CD4-positive, alpha-beta T cell treated with Interleukin-1 beta for 1 hour (primary cell): ENCODE measurements at places on chromosomes 13 and 19.
A peak's percentile ranks its signal among the peaks of the same experiment; 100 is the strongest.

DNA sequence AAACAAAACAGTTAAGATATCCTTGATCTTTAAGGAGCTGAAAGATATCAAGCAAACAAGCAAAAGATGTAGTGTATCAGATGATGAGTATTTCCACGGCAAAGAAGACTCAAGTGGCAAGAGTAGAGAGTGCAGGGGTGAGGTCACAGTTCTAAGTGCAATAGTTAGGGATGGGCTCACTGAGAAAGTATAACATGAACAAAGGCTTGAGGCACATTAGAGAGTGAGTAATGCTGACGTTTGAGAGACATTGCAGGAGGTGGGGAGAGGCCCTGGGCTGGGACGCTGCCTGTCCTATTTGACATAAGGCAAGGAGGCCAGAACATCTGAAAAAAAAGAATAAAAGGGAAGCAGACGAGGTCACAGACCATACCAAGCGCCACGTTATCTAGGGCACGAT lies 1.4 kb downstream of the DUXA start:
- no peak for DNase-seq

DNA sequence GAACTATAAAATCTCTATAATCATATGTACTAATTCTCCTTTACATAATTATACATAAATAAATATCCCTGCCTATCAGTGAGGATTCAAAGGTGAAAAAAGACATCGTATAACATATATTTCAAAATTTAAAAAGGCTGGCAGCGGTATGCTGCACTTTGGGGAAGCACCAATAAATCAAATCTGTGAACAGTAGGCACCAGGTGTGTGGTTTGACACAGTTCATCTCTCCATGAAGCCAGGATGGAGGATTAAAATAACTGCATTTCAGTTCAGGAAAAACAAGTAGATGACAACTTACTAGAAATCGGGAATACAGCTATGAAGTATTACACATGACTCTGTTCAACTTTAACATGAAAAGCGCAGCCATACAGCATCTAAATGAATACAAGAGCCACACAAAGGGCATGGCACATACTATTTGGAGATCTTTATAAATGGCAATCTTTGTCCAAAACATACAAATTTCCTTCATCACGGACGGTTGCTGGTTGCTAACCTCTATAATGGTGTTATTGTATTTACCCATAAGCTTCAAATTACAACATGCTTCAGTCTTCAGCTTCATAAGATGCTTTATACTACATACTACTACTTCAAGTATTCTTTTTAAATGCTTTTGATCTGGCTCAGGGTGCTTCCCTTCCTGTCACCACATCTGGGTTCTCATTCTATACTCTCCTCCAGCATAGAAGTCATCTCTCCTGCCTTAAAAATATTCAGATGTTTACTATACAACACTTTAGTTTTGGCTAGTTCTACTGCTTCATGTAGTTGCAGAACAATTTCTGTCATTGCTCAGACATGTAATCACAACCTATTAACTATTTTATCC lies 128.7 kb downstream of the KLF12 start:
- DNase-seq = no peak

GRCh38 chr13:79678100-79678499 lies 197.1 kb downstream of the NDFIP2 start:
- DNase-seq = no peak

- DNase-seq = no peak
These were observed 57.6 kb downstream of the RASA3 start for GRCh38 chr13:114074671-114075315.

GRCh38 chr19:13539332-13539731 lies 33.1 kb upstream of the CACNA1A start:
- DNase-seq = no peak

DNA sequence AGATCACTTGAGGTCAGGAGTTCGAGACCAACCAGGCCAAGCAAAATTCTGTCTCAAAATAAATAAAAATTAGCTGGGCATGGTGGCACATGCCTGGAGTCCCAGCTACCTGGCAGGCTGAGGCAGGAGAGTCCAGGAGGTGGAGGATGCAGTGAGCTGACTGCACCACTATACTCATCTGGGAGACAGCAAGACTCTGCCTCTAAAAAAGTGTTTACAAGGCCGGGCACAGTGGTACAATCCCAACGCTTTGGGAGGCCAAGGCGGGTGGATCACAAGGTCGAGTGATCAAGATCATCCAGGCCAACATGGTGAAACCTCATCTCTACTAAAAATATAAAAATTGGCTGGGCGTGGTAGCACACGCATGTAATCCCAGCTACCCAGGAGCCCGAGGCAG lies 4.2 kb upstream of the DAPK3 start:
- no peak for DNase-seq

DNA sequence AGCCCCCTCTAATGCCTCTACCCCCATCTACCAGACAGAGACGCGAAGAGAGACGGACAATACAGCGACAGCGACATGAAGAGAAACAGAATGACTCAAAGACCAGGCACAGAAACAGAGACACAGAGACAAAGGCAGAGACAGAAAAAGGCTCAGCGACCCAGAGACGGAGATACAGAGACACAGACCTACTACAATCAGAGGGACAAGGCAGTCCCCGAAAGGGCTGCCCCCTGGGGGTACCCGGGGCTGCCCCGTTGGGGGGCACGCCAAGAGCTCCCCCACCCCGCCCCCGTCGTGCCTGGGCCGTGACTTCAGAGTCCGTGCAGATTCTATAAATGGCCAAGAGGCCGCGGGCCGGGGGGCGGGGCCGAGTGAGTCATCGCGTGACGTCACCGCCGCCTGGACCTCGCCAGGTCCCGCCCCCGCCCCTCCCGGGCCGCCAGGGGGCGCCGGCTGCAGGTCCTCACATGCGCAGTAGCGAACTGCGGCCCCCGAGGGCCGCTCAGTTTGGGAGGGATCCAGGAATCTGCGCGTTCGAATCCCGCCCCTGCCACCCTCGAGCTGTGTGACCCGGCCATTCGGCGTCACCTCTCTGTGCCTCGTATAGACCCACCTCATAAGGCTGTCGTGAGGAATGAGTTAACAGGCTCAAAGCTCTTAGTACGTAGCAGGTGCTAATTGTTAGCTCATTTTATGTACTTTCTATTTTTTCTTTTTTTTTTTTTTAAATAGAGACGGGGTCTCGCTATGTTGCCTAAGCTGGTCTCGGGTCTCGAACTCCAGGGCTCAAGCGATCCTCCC lies 2.7 kb upstream of the CNN1 start:
- peak; percentile 88 for DNase-seq

DNA sequence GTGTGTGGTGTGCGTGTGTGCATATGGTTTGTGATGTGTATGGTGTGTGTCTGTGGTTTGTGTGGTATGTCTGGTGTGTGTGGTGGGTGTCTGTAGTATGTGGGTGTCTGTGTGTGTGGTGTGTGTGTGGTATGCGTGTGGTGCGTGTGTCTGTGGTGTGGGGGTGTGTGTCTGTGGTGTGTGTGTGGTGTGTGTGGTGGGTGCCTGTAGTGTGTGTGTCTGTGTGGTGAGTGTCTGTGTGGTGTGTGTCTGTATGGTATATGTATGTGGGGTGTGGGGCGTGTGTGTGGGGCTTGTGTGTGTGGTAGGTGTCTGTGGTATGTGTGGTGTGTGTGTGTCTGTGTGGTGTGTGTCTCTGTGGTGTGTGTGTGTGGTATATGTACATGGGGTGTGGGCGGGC lies 300.7 kb downstream of the TEX29 start:
- no peak for DNase-seq

GRCh38 chr19:8334458-8335342 lies 8.4 kb downstream of the KANK3 start:
- no peak for DNase-seq

DNA sequence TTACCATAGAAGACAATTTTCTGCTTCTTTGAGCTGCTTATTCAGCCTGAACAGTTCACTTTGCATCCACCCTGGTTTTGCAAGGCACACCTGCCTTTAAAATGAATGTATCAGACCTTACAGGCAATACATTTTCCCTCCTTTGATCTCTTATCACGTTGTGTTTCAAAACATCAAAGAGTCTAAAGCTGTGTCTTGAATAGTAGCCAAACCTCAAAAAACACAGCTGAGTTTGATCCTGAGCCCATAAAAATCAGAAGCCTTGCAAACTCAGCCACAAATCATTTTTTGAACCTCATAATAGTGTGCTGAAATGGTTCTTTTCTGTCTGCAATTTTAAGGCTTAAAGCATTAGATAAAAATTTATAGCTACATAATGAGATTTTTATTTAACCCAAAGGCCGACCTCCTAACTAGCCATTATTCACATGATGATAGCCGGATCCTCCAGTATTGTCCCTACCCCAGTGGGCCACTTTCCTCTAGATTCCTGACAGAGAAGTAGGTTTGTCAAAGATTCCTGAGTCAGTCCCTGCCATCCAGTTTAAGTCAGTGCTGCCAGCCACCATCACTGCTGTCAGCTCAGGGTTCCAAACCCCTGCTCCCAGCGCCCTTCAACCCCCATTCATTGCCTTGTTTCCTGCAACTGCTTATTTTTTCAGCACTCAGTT lies 71.8 kb downstream of the CAB39L start:
- DNase-seq = peak; percentile 48

DNA sequence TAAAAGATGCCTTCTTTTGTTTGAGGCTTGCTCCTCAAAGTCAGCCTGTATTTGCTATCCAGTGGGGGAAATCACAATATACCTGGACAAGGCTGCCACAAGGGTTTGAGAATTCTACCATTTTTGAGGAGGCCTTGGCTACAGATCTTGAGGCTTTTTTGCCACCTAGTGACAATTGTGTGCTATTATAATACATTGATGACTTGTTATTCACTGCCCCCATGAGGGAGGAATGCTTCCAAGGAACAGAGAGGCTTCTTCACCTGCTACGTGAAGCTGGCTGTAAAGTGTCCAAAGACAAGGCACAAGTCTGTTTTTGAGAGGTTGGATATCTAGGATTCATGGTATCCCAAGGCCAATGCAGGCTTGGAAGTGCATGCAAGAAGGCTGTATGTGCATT lies 72.5 kb downstream of the ZNF708 start:
- no peak for DNase-seq

- DNase-seq = no peak
These were observed 23.3 kb downstream of the PRR12 start for GRCh38 chr19:49614096-49614833.

GRCh38 chr19:2223959-2224358 lies 12.2 kb downstream of the PLEKHJ1 start:
- peak; percentile 37 for DNase-seq

GRCh38 chr19:58554494-58555368 lies at the start of gene CHMP2A:
TSS of gene CHMP2A (minus strand) at chr19:58555105. CDS start at chr19:58554212, 893 bp downstream.
- peak; percentile 98 for DNase-seq

DNA sequence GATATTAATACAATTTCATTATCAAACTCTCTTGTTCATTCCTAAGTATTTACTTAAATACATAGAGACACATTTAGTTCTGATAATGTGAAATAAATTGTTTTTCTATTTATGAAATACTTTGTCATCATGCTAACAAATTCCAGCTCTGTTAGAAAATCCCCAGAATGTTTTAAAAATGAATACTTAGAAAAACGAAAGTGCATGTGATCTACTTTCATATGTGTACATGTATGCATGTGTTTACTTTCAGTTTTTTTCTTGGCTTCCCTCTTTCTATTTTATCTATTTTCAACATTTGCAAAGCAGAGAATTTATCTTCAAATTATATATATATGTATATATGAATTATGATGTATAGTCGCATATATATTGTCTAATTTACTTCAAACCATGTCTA lies 1110.0 kb upstream of the PCDH20 start:
- no peak for DNase-seq

DNA sequence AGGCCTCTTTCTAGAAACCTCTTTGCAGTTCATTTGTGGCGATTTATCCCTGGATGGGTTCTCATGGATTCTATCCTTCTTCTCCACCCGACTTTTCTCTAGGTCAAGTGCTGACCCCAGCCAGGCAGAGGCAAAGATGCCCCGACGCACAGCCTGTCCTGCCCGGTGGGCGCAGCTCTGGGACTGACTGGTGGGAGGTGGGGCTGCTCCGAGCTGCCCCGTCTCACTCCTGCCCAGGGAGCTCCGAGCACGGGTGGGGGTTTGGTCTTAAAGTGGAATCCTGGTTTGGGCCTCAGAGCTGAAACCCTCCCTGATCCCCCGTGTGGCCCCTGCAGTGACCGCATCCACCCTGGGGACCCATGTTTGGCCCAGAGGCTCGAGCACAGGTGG lies 44.5 kb downstream of the GAS6 start:
- no peak for DNase-seq

DNA sequence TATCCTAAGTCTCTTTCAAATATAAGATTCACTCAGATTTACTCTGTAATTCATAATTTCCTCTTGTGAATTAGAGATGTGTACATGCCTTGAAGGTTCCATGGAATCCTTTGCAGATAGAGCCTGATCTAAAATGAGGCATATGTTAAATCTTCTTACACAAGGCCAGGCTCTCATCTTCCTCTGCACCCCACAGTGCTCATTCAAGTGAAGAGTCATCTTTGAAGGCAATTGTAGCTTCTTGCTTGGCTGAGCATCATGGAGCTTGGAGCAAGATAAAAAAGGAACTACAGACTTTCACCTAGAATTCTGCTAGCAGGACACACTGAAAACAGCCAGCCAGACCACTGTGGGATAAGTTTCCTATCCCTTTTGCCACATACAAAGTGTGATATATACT lies 566.4 kb downstream of the PCDH9 start:
- no peak for DNase-seq

DNA sequence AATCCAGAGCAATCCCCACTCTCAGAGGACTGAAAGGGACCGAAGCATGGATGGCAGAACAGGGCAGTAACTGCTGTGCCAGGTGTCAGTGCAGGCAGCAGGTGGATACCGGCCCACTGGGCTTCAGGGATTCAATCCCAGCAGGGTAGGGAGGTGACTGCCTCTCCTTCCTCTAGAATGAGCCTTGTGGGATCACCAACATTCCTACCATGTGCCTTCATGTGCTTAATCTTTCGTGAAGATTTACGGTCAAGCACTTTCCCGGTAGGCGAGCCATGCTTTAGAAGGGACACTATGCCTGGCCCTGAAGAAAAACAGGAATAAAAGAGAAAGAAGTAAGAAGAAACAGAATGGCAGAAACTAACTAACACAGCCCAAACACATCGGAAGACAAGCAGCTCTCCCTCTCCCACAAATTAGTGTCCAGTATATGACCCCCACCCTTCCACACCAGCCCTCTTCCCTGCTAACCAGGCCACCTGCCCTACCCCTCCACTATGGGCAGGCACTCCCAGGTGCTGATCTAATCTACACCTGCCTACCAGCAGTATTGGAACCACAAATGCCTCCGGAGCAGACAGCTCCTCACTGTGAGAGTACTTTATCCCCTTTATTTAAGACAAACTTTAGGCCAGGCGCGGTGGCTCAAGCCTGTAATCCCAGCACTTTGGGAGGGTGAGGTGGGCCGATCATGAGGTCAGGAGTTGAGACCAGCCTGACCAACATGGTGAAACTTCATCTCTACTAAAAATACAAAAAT lies 162.5 kb downstream of the NUFIP1 start:
- no peak for DNase-seq

- no peak for DNase-seq
These were observed 3.8 kb upstream of the OXGR1 start for GRCh38 chr13:96998051-96998450.

GRCh38 chr19:3115916-3116602 lies 19.8 kb upstream of the GNA15 start:
- DNase-seq = no peak

DNA sequence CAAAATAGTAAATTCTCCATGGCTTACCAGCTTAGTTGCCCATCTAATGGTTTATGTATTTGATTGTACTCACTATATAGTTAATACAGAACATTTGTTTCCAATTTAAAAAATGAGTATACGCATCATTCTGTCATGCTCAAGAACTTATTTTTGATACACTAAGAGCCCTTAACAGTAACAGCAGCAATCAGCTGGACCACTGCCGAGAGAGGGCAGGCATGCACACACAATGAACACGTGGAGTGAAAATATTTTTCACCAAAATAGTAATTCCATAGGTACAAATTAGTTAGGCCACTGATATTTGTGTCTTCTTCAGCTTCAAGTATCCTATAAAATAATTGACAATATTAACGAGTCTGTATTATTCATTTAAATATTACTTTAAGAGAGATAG lies 109.9 kb downstream of the KLF12 start:
- no peak for DNase-seq
